GM23248 (cell line): ENCODE measurements at places on chromosomes 4 and X. TPM values are rescaled to one million over a fixed set of nuclear protein-coding genes. Genes with fewer than 3 reads are reported as not detected.

Gene SH3RF1
- total RNA-seq: 24.9 and 28.3 TPM in 2 replicates

GRCh38 chrX:70446380-70447350 is 2.0 kb downstream of the DLG3 start:
- no peaks in the 10 kb centered on the region for H3K4me1 ChIP-seq
- H3K27me3 ChIP-seq: no peaks in the 10 kb centered on the region
- no peak overlapping the region for H3K4me3 ChIP-seq
- no peaks in the 10 kb centered on the region for H3K36me3 ChIP-seq
- DNase-seq: no peak
- no peak overlapping the region for H3K27ac ChIP-seq

- H3K36me3 ChIP-seq: no peaks in the 10 kb centered on the region
- peak; percentile 54 for DNase-seq
- H3K4me3 ChIP-seq: no peak overlapping the region
Measured at GRCh38 chrX:100864657-100865391, 9.3 kb downstream of the NOX1 start.

Gene GALNT7
- total RNA-seq: 8.0 and 13.1 TPM in 2 replicates

Gene SUV39H1
- 6.8 and 8.1 TPM in 2 replicates for total RNA-seq

DNA sequence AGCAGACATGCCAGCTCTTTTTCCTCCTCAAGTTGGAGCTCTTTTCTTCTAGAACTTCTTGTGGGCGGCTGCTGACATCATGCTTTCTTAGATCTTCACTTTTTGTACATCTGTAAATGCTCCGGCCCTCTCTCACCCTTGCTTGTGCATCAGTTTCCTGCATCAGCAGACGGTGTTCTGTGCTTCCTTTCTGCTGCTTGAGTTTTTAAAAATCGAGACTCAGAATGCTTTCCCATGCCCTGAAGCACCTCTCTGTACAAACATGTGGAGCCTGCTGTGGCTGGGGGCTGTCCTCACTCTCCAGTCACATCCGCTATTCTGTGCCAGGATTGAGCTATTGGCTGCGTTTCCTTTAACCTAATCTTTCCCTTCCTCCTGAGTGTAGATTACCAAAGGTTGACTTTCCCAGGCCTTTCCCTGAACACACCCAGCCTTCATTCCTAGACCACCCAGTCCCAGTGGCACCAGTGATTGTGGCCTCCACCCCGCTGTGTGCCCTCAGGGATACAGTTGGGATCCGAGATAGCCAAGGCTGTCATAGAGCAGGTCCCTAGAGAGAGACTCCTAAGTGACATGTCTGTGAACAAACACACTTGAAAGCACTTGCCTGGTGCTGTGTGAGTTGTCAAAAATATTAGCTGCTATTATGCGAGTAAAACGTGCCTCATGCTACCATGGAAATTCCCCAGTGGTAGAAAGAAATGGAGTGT is 41.9 kb downstream of the TNIP2 start:
- peak; percentile 84 for DNase-seq
- H3K36me3 ChIP-seq: 0 out of 2 replicates have a peak, but pooled peaks cover 9% of the 10 kb centered on the region
- no peak overlapping the region for H3K4me3 ChIP-seq
- H3K27me3 ChIP-seq: no peaks in the 10 kb centered on the region

DNA sequence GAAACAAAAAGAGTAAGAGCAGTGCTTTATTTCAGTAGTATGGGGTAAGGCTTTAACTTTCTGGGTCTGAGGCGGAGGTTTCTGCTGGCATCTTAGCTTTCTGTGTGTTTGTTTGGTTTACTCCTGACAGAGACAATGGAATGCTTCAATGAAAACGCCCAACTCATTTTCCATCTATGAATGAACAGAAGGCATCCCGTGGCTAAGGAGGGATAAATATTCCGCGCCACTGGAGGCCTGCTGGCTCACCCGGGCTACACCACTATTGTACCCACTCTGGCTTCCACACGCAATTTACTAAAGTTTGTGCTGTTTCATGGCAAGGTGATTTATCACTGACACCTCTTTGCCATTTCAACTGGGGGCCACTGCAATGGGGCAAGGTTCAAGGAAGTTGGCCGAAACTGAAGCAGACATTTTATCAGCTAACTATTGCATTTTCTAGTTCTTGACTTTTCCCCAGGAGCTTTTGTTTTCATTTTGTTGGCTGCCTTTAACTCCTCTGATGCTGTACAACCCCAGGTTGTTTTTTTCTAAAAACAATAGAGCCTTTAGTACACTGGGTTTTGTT is 32.8 kb upstream of the PPARGC1A start:
- no peaks in the 10 kb centered on the region for H3K4me1 ChIP-seq
- H3K27ac ChIP-seq: no peak overlapping the region
- peaks cover 15% of the 10 kb centered on the region for H3K27me3 ChIP-seq
- no peaks in the 10 kb centered on the region for H3K36me3 ChIP-seq
- H3K4me3 ChIP-seq: no peak overlapping the region

GRCh38 chrX:96989830-96990571 is 106.3 kb downstream of the RPA4 start:
- no peaks in the 10 kb centered on the region for H3K27me3 ChIP-seq
- no peak for DNase-seq
- H3K4me3 ChIP-seq: no peak overlapping the region
- no peak overlapping the region for H3K27ac ChIP-seq

Gene ETDA
- not detected in 2 replicates for total RNA-seq

- H3K4me3 ChIP-seq: peak overlapping the region; percentile 78
- H3K27ac ChIP-seq: peak overlapping the region; percentile 57
- H3K36me3 ChIP-seq: no peaks in the 10 kb centered on the region
- peaks cover 7% of the 10 kb centered on the region; the same call in 1 of the 2 replicates for H3K4me1 ChIP-seq
Measured at GRCh38 chr4:98996056-98996764, 689 bp downstream of the METAP1 start.

- no peaks in the 10 kb centered on the region for H3K36me3 ChIP-seq
- no peaks in the 10 kb centered on the region for H3K27me3 ChIP-seq
- no peaks in the 10 kb centered on the region; the same call in 1 of the 2 replicates for H3K4me1 ChIP-seq
- peak; percentile 23 for DNase-seq
Measured at GRCh38 chr4:31081366-31081765, 361.2 kb downstream of the PCDH7 start.

GRCh38 chrX:30935985-30936384 is 46.9 kb upstream of the TAB3 start:
- H3K4me1 ChIP-seq: no peaks in the 10 kb centered on the region
- H3K27ac ChIP-seq: no peak overlapping the region
- no peaks in the 10 kb centered on the region for H3K27me3 ChIP-seq
- H3K4me3 ChIP-seq: no peak overlapping the region
- no peaks in the 10 kb centered on the region for H3K36me3 ChIP-seq

GRCh38 chr4:113962016-113962347 is 17.5 kb downstream of the ARSJ start:
- peaks cover 47% of the 10 kb centered on the region for H3K4me1 ChIP-seq
- H3K27me3 ChIP-seq: no peaks in the 10 kb centered on the region
- no peaks in the 10 kb centered on the region for H3K36me3 ChIP-seq
- DNase-seq: no peak
- no peak overlapping the region for H3K4me3 ChIP-seq
- H3K27ac ChIP-seq: peak overlapping the region; percentile 79; the same call in 1 of the 2 replicates

Gene MAGEA9B
- not detected in 2 replicates for total RNA-seq

GRCh38 chr4:38686682-38687081 is 22.7 kb downstream of the KLF3 start:
- peaks cover 47% of the 10 kb centered on the region for H3K36me3 ChIP-seq
- no peak overlapping the region for H3K4me3 ChIP-seq
- no peak overlapping the region for H3K27ac ChIP-seq
- H3K27me3 ChIP-seq: no peaks in the 10 kb centered on the region
- DNase-seq: no peak

- H3K36me3 ChIP-seq: no peaks in the 10 kb centered on the region
- H3K27me3 ChIP-seq: no peaks in the 10 kb centered on the region
- DNase-seq: peak; percentile 2
- no peaks in the 10 kb centered on the region for H3K4me1 ChIP-seq
Measured at GRCh38 chr4:90226734-90227133, 99.5 kb downstream of the CCSER1 start.

Gene VSIG4
- not detected in 2 replicates for total RNA-seq

DNA sequence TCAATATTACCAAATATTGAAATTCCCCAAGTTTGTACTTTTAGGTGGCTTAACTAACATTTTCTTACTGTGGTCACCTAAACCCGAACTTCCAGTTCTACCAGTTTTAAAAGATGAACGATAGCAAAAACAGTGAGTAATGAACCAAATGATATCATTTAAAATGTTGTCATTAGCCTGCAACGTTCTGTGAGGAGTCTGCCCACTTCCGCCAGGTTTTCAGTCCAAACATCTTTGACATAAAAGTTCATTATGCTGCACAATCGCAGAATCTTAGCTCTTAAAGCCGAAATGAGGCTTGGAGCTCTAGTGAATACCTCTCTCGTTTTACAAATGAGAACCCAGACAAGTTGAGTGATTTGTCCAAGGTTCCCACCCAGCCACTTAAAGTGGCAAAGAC is 762 bp downstream of the PIGA start:
- no peaks in the 10 kb centered on the region for H3K27me3 ChIP-seq
- H3K36me3 ChIP-seq: no peaks in the 10 kb centered on the region
- H3K4me3 ChIP-seq: peak overlapping the region; percentile 84
- H3K27ac ChIP-seq: peak overlapping the region; percentile 83
- DNase-seq: peak; percentile 64

DNA sequence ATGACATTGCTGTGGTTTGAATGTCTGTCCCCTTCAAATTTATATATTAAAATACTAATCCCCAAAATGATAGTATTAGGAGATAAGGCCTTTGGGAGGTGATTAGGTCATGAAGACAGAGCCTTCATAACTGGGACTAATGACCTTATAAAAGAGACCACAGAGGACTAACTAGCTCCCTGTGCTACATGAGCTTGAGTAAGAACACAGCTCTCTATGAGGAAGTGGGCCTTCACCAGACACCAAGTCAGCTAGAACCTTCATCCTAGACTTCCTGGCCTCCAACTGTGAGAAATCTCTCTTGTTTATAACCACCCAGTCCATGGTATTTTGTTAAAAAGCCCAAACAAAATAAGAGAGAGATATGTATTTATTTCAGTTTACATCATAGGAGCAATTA is 242.2 kb upstream of the CTSO start:
- H3K27ac ChIP-seq: no peak overlapping the region
- peaks cover 2% of the 10 kb centered on the region; the same call in 1 of the 2 replicates for H3K4me1 ChIP-seq
- H3K36me3 ChIP-seq: no peaks in the 10 kb centered on the region
- no peak overlapping the region for H3K4me3 ChIP-seq

- no peak overlapping the region for H3K4me3 ChIP-seq
- H3K4me1 ChIP-seq: peaks cover 27% of the 10 kb centered on the region
- DNase-seq: no peak
- H3K27ac ChIP-seq: no peak overlapping the region
Measured at GRCh38 chr4:4582653-4583052, 40.8 kb upstream of the STX18 start.

DNA sequence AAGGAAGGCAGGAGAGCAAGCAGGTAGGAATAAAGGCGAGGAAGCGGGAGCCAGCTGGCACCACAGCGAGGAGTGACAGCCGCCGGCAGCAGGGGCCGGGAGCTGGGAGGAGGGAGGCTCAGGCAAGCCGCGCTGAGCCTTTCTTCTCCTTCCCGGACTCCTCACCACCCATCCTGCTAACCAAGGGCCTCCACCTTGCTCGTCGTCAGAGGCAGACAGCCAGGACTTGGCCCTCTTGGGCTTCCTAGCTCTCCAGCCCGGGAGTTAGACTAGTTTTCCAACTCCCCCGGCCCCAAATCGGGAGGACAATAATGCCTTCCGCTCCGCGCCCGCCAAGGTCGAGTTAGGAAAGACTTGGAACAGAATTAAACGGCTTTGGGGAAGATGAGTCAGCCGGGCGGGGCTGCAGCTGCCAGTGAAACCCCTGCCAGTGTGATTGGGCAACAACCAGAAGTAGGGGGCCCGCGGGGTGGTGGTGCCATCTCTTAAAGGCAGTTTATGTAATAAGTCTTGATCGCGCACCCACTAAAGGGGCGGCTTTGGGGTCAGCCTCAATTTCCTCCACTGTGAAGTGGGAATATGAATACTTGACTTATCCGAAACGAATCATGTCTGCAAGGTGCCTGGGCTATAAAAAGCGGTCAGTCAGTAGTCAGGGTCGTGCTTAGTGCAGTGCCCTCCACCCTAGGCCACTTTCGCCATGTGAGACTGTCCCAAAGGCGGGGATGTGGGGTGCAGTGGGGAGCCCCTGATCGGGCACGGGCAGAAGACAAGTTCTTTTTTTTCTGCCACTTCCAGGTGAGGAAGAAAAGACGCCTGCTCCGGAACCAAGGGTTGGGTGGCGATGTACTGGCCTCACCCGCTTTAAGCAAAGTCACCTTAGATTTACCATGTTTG is 6.7 kb upstream of the HSD17B10 start:
- peak overlapping the region; percentile 43 for H3K27ac ChIP-seq
- no peaks in the 10 kb centered on the region for H3K27me3 ChIP-seq
- no peaks in the 10 kb centered on the region for H3K4me1 ChIP-seq
- no peaks in the 10 kb centered on the region for H3K36me3 ChIP-seq

DNA sequence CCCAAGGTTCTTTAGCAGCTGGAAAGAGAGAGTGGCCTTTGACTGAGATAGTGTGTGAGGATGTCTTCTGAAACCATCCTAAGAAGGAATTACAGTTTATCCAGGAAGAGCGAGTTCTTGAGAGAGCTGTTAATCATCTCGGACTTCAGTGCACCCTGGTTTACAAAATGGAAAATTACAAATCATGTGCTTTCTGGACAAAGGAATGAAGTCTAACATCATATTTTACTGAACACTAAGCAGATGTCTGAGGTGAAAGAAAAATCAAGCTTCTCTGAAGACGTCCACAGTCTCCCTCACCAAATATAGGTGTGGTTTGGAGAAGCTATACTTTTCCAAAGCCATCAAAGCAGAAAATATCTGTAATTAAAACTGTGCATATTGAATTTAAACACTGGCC is 30.8 kb upstream of the CYP2U1 start:
- no peak for DNase-seq
- H3K27me3 ChIP-seq: no peaks in the 10 kb centered on the region
- no peak overlapping the region for H3K27ac ChIP-seq
- peaks cover 27% of the 10 kb centered on the region for H3K4me1 ChIP-seq

Gene TRIM60
- not detected in 2 replicates for total RNA-seq

Gene MAGEA12
- total RNA-seq: 0.54 TPM in 1 of 2 replicates, not detected in the other

DNA sequence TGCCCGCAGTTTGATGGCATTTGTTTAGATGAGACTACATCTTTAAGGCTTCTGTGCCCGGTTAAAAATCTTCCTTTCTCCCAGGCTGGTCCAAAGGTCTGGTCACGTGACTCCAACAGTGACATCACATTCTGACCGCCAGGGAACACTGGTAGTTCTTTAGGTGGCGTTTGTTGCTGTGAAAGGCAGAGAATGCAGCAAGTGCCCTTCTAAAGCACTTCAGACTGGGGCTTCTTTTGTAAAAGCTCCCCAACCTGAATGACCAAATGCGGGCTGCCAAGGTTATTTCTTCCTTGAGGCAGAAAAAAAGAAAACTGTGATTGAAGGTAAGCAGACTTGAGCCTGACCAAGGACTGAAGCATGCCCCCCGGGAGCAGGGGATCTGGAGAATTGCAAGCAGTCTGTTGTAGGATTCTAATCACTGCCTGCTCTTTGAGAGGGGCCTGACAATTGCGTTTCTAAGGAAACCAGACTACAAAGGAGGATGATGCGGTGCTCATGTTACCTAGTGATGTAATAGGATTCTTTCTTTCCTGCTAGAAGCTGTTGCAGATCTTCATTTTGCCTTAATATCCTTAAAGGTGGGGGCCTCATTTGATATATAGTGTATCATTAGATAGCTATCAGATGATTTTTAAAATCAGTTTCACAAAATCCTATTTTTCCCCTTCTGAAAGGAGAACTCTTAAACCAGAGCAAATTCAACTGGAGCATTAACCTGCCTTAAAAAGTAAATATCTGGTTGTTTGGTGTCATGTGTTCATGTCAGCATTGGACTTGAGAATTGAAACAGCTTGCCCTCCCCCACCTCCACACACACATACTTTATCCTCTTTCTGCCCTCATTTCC is 133.1 kb downstream of the AKAP4 start:
- H3K27me3 ChIP-seq: no peaks in the 10 kb centered on the region
- DNase-seq: no peak
- no peak overlapping the region for H3K4me3 ChIP-seq
- no peaks in the 10 kb centered on the region for H3K36me3 ChIP-seq
- no peaks in the 10 kb centered on the region for H3K4me1 ChIP-seq

Gene PNMA5
- total RNA-seq: not detected in 2 replicates

Gene BEND2
- total RNA-seq: not detected in 2 replicates
